ENCODE measurements at places on chromosomes 1 and 21. TPM values are rescaled to one million over a fixed set of nuclear protein-coding genes. Genes with fewer than 3 reads are reported as not detected.

DNA sequence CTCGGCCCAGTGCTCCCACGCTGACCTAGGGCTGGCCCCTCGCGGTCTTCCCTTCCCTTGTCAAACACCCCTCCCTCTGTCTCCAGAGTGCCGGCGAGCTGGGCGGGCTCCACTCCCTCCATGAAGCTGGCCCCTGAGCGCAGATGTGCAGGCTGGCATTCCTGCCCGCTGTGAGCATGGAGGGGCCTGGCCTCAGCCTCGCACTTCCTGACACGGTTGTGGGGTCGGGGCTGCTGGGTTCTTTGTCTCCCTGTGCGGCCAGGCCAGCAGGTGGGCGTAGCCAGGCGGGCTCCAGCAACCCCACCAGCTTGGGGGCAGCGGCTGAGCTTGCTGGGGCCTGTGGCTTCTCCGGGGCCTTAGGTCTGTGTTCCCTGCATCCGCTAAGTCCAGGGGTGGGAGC lies 14.2 kb upstream of the PEX10 start:
- DNase-seq, result no peak

DNA sequence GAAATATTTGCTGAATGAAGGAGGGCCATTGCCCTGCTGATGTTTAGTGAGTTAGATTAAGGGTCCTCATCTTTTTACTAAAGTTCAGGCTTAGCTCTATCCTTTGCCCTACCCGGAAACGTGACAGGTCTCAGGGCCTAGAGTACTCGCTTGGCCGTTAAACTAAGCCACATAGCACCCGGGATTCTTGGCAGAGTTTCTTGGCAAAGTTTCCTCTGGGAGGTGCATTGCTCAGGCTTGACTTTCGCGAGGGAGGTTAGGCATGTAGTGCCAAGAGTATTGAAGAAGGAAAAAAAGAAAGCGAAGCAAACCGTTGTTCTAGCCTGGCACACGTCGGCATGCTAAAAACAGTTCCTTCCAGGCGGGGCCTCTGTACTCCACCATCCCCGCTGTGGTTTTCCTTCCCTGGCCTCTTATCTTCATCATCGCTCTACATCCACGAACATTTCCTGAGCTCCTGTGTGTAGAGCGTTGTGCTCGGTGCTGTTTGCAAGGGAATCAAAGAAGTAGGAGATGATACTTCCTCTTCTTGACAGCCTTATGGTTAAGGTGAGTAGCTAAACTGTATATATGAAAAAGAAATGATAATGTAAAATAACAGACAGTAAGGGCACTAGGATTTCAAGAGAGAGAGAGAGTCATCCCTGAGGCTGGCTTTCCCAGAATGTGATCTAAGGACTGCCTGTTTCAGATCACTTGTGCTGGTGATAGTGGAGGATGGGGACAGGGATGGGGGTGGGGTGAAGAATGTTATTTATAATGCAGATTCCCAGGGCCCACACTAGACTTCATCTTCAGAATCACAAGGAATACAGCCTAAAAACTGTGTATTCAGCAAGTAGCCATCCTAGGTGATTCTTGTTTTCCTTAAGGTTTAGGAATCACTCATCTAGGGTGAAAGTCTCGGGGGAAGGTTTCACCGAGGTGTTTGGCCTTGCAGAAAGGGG lies 18.8 kb downstream of the RNF220 start:
- peak; percentile 82 for DNase-seq

GRCh38 chr21:44364151-44365053 lies 11.0 kb downstream of the TRPM2 start:
- DNase-seq, result no peak

LIN28A gene
- 0.86 TPM for total RNA-seq

PPFIA4 gene
- 0.11 TPM for total RNA-seq

GRCh38 chr1:22078133-22078532 lies 25.6 kb downstream of the CDC42 start:
- no peak for DNase-seq

- peak; percentile 37 for DNase-seq
These were observed 4.5 kb upstream of the DDR2 start for GRCh38 chr1:162627662-162628296.

- peak; percentile 33 for DNase-seq
These were observed 87.8 kb downstream of the MRPL37 start for GRCh38 chr1:54287801-54288211.
